ENCODE measurements at places on chromosomes 3 and 15. TPM values are rescaled to one million over a fixed set of nuclear protein-coding genes. Genes with fewer than 3 reads are reported as not detected.
A peak's percentile ranks its signal among the peaks of the same experiment; 100 is the strongest.

GRCh38 chr3:14248849-14249523 is 70.4 kb downstream of the LSM3 start:
- peak; percentile 41 for DNase-seq
- H3K27me3 ChIP-seq, result no peaks in the 10 kb centered on the region
- no peak overlapping the region for H3K27ac ChIP-seq
- H3K4me1 ChIP-seq, result no peaks in the 10 kb centered on the region
- H3K36me3 ChIP-seq, result no peaks in the 10 kb centered on the region

DNA sequence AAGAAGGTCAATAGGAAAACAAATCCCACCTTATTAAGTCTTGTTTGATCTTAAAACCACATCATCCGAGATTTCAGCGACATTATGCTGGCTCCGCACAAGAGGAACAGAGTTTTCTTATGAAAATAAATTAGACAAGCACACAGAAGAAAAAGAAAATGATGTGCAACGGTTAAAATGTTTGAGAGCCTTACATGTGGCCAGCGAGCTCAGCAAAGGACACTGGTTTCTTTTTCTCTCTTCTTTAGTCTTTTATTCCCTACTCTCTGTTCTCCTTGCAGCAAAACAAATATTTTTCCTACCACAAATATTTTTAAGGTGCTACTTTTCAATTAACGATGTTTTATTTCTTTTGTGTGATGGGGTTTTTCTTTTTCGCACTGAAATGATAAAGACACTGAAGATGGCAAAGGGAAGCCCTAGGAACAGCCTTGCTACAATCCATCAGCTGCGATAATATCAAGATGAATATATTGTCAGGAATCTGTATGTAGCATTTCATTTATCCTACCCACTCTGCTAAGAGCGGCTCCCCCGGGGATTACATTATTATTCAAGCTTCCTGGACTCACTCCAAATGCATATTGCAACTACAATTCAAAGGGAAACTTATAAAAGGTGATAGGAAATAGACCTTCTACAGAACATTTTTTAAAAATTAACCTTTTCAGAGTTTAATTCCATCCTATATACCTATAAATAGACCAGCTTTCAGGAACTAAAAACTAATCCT is 72.9 kb downstream of the ANXA2 start:
- no peak for DNase-seq
- no peaks in the 10 kb centered on the region for H3K36me3 ChIP-seq
- H3K4me3 ChIP-seq, result no peak overlapping the region
- H3K4me1 ChIP-seq, result no peaks in the 10 kb centered on the region
- H3K27me3 ChIP-seq, result peaks cover 33% of the 10 kb centered on the region

DNA sequence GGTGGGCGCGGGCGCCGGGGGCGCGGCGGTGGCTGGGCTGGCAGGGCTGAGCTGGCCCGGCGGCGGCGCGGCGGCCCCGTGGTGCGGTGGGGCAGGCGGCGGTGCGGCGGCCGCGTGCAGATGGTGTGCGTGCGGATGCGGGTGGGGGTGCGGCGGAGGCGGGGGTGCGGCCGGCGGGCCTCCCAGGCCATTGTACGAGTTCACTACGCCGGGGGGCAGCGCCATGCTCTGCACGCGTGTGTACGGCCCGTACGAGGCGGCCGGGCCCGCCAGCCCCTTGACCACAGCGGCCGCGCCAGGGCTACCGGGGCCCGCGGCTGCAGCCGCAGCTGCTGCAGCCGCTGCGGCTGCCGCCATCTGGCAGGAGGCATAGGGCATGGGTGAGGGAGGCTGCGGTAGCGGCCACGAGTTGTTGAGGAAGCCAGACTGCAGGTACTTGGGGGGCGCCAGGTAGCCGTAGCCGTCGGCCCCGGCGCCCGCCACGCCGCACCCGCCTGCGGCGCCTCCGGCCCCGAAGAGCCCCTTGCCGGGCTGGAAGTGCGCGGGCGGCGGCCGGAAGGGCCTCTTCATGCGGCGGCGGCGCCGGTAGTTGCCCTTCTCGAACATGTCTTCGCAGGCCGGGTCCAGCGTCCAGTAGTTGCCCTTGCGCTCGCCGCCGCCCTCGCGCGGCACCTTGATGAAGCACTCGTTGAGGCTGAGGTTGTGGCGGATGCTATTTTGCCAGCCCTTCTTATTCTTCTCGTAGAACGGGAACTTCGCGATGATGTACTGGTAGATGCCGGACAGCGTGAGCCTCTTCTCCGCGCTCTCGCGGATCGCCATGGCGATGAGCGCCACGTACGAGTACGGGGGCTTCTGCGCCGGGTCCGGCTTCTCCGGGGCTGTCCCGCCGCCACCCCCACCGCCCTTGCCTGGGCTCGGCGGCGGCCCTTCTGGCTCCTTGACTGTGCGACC is 951 bp downstream of the FOXL2 start:
- no peaks in the 10 kb centered on the region for H3K36me3 ChIP-seq
- H3K4me1 ChIP-seq, result peaks cover 37% of the 10 kb centered on the region
- peaks cover 75% of the 10 kb centered on the region for H3K27me3 ChIP-seq
- peak; percentile 35 for DNase-seq

DNA sequence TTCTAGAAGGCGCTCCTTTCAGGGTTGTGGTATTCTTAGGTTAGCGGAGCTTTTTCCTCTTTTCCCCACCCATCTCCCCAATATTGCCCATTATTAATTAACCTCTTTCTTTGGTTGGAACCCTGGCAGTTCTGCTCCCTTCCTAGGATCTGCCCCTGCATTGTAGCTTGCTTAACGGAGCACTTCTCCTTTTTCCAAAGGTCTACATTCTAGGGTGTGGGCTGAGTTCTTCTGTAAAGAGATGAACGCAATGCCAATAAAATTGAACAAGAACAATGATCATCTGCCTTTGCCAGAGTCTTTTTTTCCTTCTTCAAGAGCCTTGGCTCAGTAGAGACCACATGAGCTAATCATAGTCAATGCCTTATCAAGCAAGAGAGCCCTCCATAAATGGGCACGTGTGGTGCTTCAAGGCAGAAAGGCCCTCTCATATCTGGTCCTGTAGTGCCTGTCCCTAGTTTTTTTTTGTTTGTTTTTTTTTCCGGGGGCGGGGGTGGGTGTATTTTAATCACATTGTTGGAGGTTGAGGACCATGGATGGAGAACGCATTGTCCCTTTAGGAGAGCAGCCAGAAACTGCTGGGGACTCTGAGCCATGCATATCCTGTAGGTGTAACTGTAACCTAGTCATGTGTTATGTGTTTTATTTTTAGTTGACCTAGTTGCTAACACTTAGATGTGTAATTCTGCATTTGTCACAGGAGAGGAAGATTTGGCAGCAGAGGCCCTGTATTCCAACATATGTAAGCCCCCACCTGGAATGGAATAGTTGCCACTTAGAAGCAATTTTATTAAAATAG is 64.7 kb upstream of the ACAD9 start:
- H3K36me3 ChIP-seq, result peaks cover 59% of the 10 kb centered on the region
- no peak for DNase-seq
- H3K27ac ChIP-seq, result no peak overlapping the region
- H3K4me3 ChIP-seq, result no peak overlapping the region

The ALDH1L1 gene
- polyA plus RNA-seq, result 34.0 TPM

GRCh38 chr15:75661756-75662140 is 14.0 kb downstream of the SNX33 start:
- no peaks in the 10 kb centered on the region for H3K27me3 ChIP-seq
- no peaks in the 10 kb centered on the region for H3K36me3 ChIP-seq
- peaks cover 17% of the 10 kb centered on the region for H3K4me1 ChIP-seq
- no peak overlapping the region for H3K4me3 ChIP-seq
- no peak for DNase-seq

DNA sequence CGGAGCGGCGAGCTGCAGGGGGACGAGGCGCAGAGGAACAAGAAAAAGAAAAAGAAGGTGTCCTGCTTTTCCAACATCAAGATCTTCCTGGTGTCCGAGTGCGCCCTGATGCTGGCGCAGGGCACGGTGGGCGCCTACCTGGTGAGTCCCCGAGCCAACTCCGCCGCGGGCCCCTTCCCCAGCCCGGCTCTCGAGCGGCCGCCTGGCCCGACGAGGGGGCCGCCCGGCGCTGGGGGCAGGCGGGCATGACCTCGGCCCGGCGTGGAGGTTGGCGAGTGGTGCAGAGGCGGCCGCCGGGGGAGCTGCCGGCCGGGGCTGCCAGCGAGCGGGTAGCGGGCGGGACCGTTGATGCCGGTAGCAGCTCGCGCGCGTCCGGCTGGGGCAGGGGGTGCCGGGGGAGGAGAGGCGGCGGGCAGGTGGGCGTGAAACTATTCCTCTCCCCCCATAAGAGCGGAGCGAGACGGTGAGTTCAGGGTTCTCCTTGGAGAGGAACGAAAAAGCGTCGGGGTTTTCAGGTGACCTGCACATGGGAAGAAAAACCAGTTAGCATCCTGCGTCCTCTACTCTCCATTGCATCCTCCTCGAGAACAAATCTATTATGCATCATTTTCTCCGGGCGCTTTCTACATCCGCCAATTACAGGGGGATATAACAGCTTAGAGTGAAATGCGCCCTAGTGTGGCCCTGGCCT is 585 bp downstream of the SLCO3A1 start:
- peaks cover 10% of the 10 kb centered on the region for H3K4me1 ChIP-seq
- H3K4me3 ChIP-seq, result peak overlapping the region; percentile 49
- H3K27ac ChIP-seq, result no peak overlapping the region
- no peaks in the 10 kb centered on the region for H3K27me3 ChIP-seq

DNA sequence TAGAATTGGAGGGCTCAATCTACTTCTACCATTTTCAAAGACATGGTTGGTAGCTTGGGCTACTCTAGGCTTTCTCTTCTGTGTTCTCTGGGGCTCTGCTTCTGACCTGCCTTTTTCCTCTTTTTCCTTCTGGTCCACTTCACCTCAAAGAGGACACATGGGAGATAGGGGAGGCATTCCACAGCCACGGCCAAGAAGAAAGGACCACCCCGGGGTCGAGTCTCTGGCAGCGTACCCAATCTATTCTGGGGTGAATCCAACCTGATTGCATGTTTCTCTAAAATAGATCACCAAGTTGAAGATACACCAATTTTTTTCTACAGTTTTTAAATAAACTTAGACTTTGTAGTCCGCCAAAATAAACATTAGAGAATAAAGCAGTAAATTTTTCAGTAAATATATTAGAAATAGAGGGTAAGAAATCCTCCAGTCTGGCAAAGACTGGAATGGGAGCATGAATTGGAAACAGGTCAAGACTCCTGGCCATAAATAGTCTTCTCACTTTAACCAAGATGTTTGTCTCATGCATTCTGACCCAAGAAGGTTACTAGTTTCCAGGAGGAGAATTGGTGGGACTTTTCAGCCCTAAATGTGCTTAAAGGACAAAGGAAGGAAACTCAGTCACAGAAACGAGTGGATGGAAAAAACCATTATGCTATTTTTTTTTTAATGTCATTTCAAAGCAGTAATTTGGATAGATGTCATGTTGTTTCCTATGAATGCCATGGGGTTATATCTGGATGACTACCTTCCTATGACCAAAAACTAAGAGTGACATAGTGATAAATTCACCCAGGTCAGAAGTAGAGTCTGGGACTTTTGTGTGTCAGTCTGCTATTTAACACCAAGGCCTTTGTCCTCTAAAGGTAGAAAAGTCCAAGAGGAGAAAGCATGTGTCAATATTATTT is 71.3 kb upstream of the PHLDB2 start:
- peaks cover 16% of the 10 kb centered on the region for H3K4me1 ChIP-seq
- H3K27me3 ChIP-seq, result no peaks in the 10 kb centered on the region
- H3K27ac ChIP-seq, result no peak overlapping the region

GRCh38 chr3:128423525-128424147 is 43.1 kb downstream of the DNAJB8 start:
- no peak overlapping the region for H3K4me3 ChIP-seq
- H3K27me3 ChIP-seq, result no peaks in the 10 kb centered on the region
- H3K27ac ChIP-seq, result no peak overlapping the region
- H3K4me1 ChIP-seq, result no peaks in the 10 kb centered on the region

GRCh38 chr3:178054471-178054870 is 481.8 kb upstream of the KCNMB2 start:
- no peak for DNase-seq
- peaks cover 6% of the 10 kb centered on the region for H3K4me1 ChIP-seq
- no peaks in the 10 kb centered on the region for H3K27me3 ChIP-seq
- no peaks in the 10 kb centered on the region for H3K36me3 ChIP-seq
